ENCODE measurements at places on chromosomes 3 and 15. TPM values are rescaled to one million over a fixed set of nuclear protein-coding genes. Genes with fewer than 3 reads are reported as not detected.

- no peak for DNase-seq
These were observed 189.6 kb upstream of the MLF1 start for GRCh38 chr3:158381262-158381868.

DNA sequence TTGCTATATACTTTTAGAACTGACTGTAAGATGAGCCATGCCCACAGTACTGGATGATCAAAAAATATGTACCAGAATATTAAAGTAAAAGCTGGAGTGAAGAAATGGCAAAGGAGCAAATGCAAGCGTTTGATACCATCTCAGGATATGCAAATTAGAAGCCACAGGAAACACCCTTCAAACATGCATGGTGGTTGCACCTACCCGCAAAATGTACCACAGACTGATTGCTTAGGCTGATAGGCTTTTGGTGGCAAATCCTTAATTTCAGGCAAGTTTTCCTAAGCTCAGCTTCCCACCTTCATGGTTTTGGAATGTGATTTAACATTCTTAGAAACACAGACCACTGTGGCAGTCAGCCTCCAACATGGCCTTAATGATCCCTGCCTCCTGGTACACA, 149.0 kb downstream of the PDZRN3 start:
- no peak for DNase-seq

GRCh38 chr3:58307639-58308215, 1.4 kb downstream of the HTD2 start:
- DNase-seq: peak; percentile 21

- no peak for DNase-seq
These were observed 578.3 kb upstream of the ADAMTS9 start for GRCh38 chr3:65265942-65266590.

DNA sequence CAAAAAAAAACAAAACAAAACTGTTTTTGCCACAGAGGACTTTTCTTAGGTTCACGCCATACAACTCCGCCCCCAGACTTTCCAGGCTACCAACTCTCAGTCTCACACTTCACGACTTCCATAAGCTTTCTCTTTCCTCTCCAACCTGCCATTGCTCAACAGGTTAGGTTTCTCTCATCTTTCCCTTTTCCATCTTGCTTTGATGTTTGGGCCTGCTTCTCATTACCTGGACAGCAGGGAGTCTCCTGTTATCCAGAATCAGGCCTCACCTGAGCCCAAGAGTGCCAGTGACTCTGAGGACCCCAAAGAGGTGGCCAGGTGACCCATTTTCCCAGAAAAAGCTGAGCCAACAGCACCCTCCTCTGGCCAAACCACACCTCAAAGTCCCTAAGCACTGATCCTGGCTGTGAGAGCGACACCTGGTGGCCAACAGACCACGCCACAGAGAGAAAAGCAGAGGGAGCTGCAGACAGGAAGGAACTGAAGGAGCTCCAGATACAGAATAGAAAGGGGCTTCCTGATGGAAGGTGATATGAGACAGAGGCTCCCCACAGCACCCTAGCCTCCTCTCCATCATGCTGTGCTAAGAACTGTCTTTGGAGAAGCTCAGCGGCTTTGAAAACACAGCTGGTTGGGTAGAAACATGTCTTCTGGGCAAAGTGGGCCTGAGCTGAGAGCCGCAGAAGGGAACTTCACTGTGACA, 4.0 kb downstream of the CCDC51 start:
- DNase-seq: peak; percentile 81

DNA sequence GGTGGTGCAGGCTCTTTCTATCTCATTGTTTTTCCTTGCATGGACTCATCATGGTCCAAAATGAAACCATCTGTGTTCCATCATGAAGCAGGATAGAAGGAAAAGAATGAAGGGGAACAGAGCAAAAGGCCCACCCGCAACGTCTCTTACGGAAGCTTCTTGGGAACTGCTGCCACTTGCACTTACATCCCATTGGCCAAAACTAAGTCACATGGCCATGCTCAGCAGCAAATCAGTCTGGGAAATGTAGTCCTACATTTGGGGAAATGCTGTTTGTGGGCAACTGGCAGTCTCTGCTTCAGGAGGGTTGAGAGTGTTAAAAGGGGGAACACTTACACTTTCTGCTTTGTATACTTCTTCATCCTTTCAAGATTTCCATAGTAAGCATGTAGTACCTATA, 191.6 kb downstream of the SV2B start:
- DNase-seq: peak; percentile 5

- no peak for DNase-seq
These were observed 339.8 kb upstream of the WNT5A start for GRCh38 chr3:55826731-55827496.

GRCh38 chr3:196948442-196949284, 6.3 kb upstream of the NCBP2 start:
- no peak for DNase-seq

DNA sequence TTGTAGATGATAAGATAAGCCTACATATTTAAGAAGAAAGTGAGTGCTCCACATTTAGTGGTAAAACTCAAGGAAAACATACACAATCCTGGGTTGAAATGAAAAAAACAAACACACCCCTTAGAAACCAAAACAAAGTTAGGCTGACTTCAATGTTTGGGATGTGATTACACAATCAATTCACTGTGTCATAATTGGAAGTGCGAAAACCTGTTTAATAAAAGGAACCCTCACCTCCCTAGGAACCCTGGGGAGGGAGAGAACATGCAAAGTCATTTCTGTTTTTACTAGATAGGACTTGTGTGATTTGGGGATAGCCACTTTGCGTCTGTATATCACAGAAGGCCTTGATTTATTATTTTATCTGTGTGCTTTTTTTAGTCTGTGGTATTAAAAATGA, 275.0 kb downstream of the NFKBIZ start:
- DNase-seq: no peak

- no peak for DNase-seq
These were observed 745.6 kb downstream of the VGLL3 start for GRCh38 chr3:86245360-86245759.

- no peak for DNase-seq
These were observed 31.0 kb downstream of the ACAP2 start for GRCh38 chr3:195411836-195412235.

GRCh38 chr3:126292318-126293070, 64.7 kb downstream of the KLF15 start:
- DNase-seq: no peak

DNA sequence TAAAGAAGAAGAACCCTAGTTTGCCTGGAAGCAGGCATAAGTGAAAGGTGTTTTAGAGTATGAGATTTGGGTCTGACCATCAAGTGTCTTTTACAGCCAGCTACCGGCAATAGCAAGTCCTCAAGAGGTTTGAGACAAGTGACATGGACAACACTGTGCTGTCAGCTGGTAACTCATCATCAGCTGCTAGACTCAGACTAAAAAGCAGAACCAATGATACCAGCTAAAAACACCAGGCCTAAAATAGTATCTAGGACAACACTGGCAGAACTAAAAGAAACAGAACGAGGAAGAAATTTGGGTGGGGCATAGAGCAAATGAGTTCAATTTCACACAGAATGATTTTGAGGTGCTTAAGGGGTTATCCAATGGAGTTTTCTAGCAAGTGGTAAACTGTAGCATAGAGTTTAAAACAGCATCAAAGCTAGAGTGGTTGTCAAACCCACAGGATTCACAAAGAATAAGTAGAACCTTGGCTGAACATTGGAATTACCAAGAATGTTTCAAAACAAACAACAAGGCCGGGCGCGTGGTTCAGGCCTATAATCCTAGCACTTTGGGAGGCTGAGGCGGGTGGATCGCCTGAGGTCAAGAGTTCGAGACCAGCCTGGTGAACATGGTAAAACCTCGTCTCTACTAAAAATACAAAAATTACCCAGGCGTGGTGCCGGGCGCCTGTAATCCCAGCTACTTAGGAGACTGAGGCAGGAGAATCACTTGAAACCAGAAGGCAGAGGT, 3.9 kb downstream of the CIAO2A start:
- no peak for DNase-seq

DNA sequence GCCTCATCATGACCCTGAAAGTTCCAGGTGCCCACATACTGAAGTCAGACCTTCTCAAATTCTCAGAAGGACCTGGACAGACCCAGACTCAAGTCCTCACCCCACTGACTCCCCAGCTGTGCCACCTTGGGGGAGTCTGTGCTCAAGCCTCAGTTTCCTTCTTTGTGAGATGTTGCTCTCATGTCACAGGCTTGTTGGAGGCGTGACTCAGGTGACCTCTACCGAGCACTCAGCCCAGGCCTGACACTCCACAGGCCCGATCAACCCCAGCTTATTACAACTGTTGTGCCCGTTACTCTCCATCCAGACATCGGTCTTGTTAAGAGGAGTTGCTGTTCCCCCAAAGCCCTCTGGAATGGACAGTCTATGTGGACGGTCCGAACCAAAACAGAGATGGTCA, 276.1 kb upstream of the LYSMD4 start:
- DNase-seq: no peak

GRCh38 chr3:191809326-191809949, 348.5 kb downstream of the PYDC2 start:
- DNase-seq: no peak

- peak; percentile 14 for DNase-seq
These were observed 392.7 kb upstream of the TBL1XR1 start for GRCh38 chr3:177589911-177590381.

GRCh38 chr3:130428871-130429712, 83.6 kb downstream of the COL6A5 start:
- DNase-seq: no peak

DNA sequence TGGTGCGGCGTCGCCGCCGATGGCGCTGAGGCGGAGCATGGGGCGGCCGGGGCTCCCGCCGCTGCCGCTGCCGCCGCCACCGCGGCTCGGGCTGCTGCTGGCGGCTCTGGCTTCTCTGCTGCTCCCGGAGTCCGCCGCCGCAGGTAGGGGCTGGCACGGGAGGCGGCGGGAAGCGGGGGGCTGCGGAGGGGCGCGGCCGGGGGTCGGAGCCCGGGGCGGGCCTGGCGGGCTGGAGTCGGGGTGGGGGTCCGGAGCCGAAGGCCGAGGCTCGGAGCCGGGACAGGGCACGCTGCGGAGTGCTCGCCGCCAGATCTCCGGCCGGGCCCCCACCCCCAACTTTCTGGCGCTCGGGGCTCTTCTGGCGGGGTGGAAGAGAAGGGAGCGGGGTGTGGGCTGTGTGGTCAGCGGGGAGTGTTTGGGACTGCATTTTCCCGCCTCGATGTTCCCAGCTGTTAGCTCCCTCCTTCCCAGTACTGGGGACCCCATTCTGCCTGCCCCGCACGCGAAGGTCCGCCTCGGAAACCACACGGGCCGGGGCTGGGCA, 299 bp downstream of the TYRO3 start:
- no peak for DNase-seq

- no peak for DNase-seq
These were observed 51.9 kb upstream of the TBL1XR1 start for GRCh38 chr3:177249203-177249602.

DNA sequence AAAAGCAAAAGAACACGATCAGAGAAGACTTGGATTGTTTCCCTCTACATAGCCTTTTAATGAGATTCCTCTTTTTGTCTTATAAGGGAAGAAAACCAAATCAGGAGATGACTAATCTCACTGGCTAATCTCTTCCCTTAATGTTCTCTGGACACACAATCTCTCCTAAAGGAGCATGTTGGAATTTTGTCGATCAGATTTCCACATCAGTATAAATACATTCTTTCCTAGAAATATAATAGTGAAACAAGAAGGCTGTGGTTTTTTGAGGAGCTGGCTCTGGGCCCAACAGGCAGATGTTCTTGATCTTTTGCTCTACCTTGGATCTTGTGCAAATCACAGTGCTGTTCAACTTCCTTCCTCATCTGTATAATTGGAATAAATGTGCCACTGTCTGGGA, 94.0 kb downstream of the GTPBP8 start:
- no peak for DNase-seq

GRCh38 chr3:138063416-138063815, 52.0 kb downstream of the DZIP1L start:
- no peak for DNase-seq

GRCh38 chr3:139439278-139439677, 37.0 kb downstream of the RBP2 start:
- DNase-seq: no peak

GRCh38 chr15:40045572-40046217, 6.7 kb upstream of the SRP14 start:
- DNase-seq: no peak

GRCh38 chr15:101092156-101092866, 159.5 kb downstream of the CHSY1 start:
- DNase-seq: no peak

DNA sequence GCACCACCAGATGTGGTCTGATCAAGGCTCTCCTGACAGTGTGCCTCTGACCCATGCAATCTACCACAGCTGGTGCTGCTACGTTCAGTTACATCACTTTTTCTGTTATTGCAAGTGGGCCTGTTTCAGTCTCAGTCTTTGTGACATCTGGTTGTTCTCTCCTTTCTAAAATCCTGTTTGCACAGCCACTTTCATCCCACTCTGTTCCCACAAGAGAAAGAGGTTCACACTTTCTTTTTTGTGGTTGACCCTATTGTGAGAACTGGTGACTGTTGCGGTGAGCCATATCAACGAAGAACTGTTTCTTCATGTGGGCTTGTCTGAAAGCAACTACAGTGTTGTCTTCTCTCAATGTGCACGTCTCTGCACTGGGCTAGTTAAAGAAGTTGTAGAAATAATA, 342.8 kb upstream of the ARPP21 start:
- peak; percentile 45 for DNase-seq

- no peak for DNase-seq
These were observed 148.6 kb downstream of the MEIS2 start for GRCh38 chr15:36951731-36952247.

DNA sequence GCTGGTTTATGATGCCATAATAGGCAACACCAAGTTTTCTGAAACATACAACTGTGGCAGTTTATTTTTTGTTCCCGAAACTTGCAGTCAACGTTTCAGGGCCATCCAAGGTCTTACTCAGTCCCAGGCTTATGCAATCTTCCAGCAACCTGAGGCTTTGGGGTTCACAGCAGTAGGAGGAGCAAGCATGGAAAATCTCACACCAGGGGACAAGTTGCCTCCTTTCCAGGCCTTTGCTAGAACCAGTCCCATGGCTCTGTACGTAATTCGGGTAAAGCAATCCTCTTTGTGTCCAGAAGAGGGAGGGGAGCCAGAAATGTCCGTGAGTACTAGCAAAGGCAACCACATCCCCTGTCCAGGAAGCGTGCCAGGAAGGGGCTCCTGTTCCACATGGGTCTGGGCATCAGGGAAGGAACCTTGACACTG, 4.7 kb upstream of the FAM240A start:
- no peak for DNase-seq

AGBL1 gene
- not detected for total RNA-seq

TNFSF10 gene
- 55.2 TPM for total RNA-seq

ROPN1B gene
- total RNA-seq: not detected

ALAS1 gene
- 63.0 TPM for total RNA-seq

SOX14 gene
- total RNA-seq: not detected

GCHFR gene
- total RNA-seq: 35.2 TPM

TMEM158 gene
- 0.20 TPM for total RNA-seq

SIDT1 gene
- 18.0 TPM for total RNA-seq

TMEM108 gene
- total RNA-seq: not detected

FEZF2 gene
- total RNA-seq: not detected

FGD5 gene
- 0.27 TPM for total RNA-seq

ACAP2 gene
- 42.9 TPM for total RNA-seq

ZBTB47 gene
- total RNA-seq: 0.87 TPM

FGF12 gene
- total RNA-seq: not detected

PAQR5 gene
- total RNA-seq: 0.23 TPM

CKMT1B gene
- 0.92 TPM for total RNA-seq
